SK-N-SH (cell line): ENCODE measurements at places on chromosomes 3 and 15. TPM values are rescaled to one million over a fixed set of nuclear protein-coding genes. Genes with fewer than 3 reads are reported as not detected.
A peak's percentile ranks its signal among the peaks of the same experiment; 100 is the strongest.

DNA sequence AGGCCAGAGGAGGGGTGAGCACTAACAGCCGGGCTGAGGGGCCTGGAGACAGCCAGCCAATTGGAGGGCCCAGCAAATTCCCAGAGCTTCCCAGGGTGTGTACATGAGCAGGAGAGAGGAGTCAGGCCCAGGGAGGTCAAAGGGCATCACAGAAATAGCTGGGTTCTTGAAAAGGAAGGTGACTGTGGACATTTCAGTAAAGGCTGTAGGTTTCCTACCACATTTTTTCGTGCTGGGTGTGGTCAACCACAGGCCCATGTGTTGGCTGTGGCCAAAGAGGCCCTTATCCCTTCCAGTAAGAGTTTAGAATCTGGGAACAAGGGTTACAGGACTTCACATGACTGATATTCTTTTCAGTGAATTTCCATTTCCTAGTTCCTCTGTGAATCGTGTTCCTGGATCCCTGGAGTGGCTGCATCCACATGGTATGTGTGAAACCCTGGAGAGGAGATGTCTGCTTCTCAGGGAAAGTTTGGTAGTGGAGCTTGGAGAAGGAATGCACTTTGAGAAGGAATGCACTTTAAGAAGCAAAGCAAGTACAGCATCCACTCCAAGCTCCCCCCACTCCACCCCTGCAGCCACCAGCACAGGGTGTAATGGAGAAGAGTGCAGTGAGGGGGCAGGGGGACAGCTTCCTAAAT is 73.2 kb upstream of the HEG1 start:
- no peak for DNase-seq

- DNase-seq, result peak; percentile 60
Observed at GRCh38 chr15:42385206-42385979, 26.1 kb downstream of the CAPN3 start.

- DNase-seq, result no peak
Observed at GRCh38 chr15:68410466-68411342, 21.3 kb downstream of the ITGA11 start.

DNA sequence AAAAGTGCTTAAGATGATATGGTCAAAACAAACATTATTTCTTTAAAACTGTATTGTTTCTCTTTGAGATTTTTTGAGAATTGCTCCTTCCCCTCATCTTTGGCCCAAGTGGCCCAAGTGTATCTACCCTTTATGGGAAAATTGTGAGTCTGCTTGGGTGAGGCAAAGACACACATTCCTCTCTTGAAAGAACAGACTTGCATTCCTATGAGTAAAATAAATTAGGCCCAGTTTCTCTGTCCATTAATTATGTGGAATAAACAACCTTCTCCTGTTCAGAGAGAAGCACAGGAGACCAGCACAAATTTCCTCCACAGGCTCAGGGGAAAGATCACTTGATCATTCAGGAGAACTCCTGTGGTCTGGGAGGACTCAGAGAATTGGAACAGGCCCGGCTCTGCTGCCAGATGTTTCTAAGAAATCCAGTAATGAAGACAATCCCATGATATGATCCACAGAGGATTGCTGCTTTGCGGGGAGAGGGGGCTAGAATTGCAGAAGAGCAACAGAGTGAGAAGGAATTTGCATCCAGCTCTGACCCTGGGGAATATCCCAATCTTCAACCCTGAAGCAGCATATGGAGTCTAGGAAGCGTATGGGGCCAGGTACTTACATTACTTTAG is 53.8 kb upstream of the BOC start:
- DNase-seq, result no peak

The DCBLD2 gene
- 159 and 190 TPM in 2 replicates for polyA plus RNA-seq

DNA sequence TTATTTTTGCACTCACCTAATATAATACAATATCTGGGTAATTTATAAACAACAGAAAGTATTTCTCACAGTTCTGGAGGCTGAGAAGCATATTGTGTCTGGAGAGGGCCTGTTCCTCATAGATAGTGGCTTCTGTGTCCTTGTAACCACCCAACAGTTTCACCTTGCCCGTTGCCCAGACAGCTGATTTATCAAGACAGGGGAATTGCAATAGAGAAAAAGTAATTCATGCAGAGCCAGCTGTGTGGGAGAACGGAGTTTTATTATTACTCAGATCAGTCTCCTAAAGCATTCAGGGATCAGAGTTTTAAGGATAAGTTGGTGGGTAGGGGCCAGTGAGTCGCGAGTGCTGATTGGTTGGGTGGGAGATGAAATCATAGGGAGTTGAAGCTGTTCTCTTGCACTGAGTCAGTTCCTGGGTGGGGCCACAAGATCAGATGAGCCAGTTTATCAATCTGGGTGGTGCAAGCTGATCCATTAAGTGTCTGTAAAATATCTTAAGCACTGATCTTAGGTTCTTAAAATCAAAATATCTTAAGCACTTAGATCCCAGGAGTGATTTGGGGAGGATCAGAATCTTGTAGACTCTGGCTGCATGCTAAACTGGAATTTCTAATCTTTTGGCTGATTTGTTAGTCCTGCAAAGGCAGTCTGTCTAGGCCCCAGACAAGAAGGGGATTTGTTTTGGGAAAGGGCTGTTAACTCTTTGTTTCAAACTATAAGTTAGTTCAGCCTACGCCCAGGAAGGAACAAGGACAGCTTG is 33.9 kb upstream of the C15orf39 start:
- no peak for DNase-seq

DNA sequence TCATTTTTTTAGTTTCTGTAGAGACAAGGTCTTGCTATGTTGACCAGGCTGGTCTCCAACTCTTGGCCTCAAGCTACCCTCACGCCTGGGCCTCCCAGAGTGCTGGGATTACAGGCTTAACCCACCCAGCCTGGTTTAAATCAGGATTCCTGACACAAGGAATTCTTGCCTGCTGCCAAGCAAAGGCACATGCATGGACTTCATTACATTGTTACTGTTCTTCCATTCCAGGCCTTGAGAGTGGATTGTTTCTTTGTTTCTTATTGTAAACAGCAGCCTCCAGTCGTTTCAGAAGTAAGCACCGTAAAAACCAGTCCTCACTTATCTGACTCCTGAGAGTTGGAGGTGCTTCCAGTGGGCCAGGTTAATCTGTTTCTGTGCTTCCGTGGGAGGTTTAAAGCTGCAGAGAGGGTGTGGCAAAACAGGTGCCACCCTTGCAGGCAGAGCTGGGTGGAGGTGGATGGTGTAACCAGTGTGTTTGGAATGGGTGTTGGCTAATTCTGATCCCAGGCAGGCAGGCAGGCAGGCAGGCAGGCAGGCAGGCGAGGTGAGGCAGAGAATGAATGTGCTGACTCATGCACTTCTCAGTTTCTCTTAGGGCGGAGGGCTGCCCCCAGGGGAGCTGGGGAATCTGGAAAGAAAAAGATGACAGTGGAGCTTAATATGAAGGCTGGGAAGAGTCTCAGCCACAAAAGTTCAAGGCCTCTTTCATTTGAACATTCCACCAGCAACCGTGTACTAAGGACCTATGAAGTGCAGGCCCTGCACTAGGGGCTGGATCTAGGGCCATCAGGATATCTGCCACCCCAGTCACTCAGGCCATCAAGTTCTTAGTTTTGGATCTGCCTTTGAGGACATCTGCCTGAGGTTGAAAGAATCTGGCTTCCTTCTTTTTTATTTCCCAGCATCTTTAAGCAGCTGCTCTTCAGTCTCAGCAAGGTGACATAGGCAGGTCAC is 37.0 kb upstream of the CDCP1 start:
- DNase-seq, result no peak

DNA sequence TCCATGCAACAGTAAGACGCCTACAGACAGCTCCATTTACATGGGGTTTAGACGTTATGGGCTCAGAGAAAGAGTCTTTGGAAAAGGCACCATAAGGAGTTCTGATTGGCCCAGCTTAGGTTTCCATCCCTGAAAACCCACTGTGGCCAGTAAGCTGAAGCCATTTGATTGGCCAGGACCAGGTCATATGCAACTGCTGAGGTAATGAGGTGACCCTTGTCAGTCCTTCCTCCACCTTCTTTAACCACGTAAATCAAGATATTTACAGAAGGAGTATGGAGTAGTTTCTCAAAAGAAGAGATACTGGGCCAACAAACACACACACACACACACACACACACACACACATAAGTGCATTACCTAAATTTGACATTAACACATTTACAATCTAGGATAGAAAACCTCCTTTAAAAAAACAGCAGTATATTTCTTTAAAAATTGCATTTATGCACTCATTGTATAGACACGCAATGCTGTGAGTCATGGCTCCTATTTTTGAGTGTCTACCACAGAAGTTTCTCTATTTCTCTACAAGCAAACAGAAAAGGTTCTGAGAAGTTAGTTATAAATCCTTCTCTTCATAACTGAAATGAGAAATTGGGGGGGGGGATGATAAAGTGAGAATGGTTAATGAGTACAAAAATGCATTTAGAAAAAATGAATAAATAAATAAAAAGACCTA is 16.3 kb upstream of the MB21D2 start:
- DNase-seq, result no peak
